Omental fat pad (tissue), 4 donors: ENCODE measurements at places on chromosomes 5 and 9.

GRCh38 chr9:114238891-114239875, 83.7 kb upstream of the ORM1 start:
- DNase-seq: no peak

GRCh38 chr5:17356551-17356950, 139.1 kb downstream of the BASP1 start:
- no peak for DNase-seq

DNA sequence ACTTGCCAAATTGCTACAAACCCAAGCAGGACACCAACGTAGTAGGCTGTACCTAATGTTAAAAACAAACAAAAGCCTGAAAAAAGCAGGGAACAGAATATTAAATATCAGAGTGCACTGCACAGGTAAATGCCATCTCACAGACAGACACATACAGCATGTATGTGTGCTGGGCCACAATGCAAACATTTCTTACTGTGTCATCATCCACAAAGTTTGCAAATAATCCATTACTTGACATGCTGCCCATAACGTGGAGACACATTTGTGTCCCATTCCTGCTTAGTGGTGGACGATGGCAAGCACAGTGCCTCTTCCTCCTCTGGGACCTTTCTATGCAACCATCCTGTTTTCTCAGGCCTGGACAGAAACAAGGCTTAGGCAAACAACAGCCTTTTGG, 44.7 kb downstream of the GOLM1 start:
- DNase-seq: no peak

DNA sequence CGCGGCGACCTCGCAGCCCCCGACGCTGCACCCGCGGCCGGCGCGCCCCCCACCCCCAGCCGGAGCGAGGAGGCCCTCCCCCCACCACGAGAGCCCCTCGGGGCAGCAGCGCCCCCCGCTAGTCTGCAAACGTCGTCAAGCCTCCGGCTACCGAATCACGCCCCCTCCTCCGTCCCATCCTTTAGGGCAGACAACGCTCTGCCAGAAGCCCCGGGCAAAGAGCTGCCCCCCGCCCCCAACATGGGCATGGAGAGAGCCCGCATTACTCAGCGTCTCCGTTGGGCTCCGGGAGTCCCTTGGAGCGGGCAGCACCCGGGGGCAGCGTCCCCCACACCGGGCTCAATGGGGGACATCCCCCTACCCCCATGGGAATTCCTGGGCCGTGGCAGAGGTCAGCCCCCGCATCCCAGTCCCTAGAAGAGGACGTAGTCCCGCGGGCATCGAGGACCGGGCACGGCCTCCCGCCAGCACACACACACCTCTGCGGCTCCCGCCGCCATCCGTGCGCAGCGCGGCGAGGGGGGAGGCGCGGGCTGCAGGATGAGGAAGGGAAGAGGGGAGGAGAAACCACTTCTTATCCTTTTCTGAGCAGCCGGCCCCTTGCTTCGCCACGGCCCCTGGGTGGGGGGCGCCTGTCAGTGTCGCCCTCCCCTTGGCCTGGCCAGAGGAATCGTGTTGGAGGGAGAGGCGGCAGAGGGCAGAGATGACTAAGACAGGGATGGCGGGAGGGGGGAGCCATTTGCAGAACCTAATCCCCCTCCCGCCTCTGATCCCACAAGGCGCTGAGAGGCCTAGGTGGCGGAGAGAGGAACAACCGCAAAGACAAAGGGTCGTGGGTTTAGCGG, 750 bp downstream of the DNM1 start:
- DNase-seq: no peak

- DNase-seq: no peak
Measured at GRCh38 chr5:66337626-66338226, 193.6 kb downstream of the SREK1 start.

DNA sequence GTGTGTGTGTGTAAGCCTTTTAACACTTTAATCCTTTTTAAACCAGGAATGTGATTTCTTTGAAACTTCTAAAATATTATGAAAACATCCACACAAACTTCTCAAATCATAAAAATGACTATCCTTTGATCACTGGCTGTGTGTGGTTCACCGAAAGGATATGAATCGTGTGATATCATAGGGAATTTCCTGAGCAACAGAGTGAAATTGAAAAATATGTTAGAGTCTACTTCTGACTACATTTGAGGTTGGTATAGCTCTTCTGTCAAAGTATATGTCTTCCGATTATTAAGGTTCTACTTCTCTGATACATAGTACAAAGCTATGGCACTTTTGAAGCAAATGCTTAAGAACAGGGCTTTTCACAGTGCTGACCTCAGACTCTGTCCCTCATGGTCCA, 40.3 kb downstream of the RGMB start:
- no peak for DNase-seq

GRCh38 chr5:69468631-69469030, 24.0 kb upstream of the OCLN start:
- no peak for DNase-seq

DNA sequence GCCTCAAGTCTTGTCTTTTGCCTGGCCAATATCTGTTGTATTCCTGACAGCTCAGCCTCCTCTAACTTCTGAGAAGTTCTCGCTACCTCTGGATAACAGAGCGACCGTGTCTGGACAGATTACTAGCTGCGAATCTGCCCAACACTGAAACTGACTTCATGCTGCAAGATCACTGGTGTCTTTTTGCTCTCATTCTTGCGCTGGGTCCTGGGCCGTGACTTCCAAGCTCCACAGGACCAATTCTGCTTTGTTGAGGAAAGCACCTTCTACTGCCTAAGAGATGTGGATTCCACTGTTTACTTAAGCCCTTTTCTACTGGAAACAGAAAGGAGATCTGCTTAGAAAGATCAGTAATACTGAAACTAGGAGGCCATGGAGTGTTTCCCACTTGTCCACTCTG, 978.8 kb upstream of the DMAC1 start:
- no peak for DNase-seq

- DNase-seq: no peak
Measured at GRCh38 chr5:176154821-176155220, 83.4 kb upstream of the SIMC1 start.

DNA sequence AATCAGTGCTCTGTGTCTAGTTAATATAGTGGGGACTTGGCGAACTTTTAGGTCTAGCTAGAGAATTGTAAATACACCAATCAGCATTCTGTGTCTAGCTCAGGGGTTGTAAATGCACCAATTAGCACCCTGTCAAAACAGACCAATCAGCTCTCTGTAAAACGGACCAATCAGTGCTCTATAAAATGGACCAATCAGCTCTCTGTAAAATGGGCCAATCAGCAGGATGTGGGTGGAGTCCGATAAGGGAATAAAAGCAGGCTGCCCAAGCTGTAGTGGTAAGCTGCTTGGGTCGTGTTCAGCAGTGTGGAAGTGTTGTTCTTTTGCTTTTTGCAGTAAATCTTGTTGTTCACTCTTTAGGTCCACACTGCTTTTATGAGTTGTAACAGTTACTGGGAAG, 3.6 kb upstream of the OTULINL start:
- no peak for DNase-seq

- DNase-seq: no peak
Measured at GRCh38 chr5:113344973-113345940, 89.5 kb downstream of the TSSK1B start.

DNA sequence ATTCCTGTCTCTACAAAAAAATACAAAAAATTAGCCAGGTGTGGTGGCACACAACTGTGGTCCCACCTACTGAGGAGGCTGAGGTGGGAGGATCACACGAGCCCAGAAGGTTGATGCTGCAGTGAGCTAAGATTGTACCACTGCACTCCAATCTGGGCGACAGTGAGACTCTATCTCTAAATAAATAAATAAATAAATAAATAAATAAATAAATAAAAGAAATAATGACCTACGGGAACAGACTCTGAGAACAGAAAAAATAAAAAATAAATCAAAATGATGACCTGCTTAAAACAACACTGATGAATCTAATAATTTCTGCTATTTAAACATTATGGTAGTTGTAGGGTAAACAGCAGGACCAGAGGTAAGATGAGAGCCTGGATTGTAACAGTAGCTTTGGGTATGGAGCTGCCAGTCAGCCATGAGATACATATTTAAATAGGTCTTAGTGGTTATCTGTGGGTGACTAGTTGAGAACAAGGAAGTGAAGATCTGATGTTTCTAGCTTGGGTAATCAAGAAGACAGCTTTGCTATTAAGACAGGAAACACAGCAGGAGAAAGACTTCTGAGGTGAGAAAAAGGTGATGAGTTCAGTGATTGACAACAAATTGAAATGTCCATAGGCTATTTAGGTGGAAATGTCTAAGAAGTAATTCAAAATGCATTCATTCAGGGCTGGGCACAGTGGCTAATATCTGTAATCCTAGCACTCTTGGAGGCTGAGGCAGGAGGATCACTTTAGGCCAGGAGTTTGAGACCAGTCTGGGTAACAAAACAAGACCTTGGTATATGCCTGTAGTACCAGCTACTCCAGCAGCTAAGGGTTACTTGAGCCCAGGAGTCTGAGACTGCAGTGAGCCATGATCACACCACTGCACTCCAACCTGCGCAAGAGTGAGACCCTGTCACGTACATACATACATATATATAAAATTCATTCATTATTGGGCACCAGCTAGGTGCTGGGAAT, 11.0 kb downstream of the RNF145 start:
- DNase-seq: no peak

DNA sequence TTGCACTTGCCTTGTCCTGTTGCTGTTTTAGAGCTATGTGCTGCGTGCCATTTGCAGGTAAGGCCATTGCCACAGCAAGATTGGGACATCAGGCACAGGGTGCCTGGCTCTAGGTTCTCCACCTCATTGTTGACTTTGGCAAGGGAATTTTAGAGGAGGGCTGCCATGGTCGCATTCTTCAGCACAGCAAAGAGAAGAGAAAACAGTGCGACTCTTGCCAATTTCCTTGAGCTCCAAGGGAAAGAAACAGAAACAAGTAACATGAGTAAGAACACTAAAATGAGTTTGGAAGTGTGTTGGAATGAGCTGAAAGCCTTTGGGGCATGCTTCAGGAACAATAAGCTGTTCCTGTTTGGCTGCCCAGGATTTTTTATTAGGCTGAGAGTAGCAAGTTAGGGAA, 188.1 kb upstream of the IL12B start:
- no peak for DNase-seq

DNA sequence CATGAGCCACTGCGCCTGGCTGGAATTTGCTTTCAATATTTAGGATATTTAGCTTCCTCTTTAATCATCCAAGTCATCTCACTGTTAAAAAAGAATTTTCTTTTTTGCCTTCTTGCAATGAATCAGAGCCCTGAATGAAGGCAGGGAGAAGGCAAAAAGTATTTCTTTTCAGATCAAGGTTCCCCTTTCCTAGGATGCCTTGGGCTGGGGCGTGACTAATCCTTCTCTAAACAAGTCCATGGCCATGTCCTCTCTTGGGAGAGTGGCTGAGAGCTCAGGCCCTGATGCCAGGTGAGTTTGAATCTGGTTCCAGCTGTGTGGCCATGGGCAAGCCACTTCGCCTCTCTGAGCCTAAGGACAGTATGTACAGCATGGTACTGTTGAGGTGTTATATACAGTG, 84.8 kb upstream of the NEURL1B start:
- DNase-seq: no peak

DNA sequence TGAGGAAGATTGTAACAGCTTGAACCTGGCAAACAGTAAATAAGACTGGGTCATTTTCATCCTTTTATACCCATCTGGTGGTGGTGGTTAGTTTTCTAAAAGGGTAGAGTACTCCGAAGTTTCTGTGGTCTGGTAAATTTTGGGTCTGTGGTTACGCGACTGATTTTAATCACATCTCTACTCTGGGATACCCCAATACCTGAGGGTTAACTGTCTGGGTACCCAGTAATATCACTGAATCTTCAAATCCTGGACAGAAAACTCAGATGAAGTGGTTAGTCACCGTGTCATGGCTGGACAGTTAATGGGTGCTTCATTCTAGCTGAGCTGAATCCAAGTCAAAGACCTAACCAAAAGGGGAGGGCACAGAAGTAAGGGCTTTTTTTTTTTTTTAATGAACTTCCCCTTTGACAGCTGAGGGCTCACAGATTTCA, 474.2 kb downstream of the GADD45G start:
- no peak for DNase-seq

DNA sequence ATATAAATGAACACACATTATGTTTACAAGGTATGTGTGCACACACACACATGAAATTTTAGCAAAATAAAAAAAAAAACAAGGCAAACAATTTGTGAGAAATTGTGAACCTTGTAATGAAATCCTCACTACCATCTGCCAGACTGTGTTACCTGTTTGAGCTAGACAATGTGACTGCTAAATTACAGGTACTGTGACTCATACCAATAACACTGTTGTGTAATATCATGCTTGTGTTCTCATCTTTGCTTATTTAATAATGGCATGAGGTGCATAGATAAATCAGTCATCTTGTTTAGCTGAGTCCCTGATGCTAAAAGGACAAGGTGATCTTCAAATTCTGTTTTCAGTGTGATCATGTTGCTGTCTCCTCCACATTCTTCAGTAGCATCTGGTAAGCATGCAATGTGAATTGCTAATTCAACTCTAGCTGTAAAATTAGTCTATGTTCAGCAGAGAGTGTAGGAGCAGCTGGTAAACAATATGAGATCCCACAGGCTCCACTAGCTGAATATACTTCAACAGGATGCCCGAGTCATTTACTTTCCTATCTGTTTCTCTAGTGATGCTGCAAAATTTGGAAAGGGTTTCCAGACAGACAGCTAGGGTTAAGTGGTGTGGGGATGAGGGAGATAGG, 966.3 kb upstream of the C9orf72 start:
- DNase-seq: no peak

GRCh38 chr9:131523451-131524435, 7.3 kb downstream of the UCK1 start:
- DNase-seq: no peak

DNA sequence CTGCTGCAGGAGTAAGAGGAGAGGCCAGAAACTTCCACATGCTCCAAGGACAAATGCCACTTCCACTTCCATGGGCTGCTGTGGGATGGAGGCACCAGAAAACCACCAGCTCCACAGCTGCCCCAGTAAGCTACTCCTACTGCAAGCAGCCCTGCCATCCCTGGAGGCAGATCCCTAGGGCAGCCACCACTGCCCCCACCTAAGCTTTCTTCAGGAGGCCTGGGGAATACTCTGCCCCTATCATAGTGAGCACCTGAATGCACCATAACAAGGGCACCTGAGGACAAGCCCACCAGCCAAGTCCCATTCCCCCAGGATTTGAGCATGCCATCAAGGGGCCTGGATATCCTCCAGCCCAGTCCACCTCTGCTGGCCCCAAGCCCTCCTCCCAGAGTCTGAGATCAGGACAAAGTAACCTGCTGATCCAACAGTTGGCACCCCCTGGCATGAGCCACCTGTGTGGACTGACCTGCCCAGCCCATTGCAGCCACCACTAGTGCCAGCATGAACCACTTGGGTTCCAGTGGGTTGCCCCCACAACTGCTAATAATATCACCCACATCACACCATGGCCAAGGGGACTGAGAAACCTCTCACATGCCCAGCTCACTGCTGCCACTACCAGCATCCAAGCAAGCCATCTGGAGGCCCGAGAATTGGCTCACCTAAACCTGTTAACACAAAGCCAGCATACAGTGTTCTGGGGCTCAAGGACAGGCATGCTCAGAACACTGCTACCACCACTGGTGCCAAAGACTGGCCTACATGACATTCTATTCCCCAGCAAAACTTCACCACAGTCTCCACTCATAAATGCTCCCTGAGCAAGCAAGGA, 480.1 kb downstream of the CDH12 start:
- no peak for DNase-seq

GRCh38 chr9:128919402-128920089, 1.2 kb upstream of the PHYHD1 start:
- DNase-seq: no peak
